ENCODE measurements at places on chromosomes 2 and 18. TPM values are rescaled to one million over a fixed set of nuclear protein-coding genes. Genes with fewer than 3 reads are reported as not detected.

DNA sequence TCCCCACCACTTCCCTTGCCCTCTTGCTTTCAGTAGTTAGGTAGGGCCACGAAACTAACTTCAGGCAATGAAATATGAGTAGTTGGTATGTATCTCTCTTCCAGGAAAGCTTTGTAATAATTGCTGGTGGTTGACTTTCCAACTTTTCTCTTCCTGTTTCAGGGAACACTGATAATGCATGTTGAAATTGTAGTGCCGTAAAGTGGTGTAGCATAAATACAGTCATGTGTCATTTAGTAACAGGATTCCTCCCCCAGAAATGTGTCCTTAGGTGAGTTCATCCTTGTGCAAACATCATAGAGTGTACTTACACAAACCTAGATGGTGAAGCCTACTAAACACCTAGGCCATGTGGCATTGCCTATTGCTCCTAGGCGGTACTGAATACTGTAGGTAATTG lies 429.2 kb downstream of the PID1 start:
- no peak for DNase-seq

DNA sequence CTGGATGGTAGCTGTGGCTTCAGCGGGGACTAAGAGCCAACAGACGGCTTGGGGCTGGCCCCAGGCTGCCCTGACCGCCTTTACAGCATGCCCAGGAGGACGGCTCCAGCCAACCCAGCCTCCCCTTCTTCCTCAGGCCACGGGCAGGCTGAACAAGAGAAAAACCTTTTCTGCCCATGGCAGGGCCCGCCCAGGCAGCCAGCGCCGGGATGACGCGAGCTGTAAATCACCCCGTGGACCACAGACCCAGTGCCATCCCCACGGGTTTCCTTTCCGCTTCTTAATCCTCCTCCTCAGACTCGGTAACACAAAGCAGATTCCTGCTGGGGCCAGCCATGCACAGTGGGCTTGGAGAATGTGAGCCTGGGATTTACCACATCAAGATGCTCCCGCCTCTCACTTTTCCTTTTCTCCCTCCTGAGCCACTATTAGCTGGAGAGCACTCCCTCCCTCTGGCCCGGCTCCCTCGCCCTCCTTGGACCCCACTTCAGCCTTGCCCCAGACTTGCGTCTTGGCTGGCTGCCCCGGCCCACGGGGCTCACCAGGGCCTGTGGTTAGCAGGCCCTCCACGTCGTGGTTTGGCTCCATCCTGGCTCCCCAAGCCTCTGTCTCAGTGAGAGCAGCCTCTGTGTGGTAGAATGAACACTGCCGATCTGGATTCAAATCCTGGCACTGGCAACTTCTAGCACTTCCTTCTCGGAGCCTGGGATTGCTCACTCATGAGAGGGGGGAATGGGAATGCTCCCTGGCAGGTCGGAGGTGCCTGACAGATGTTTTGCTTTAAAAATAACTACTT lies 31.4 kb downstream of the ATOH8 start:
- peak; percentile 23 for DNase-seq

- no peak for DNase-seq
Observed at GRCh38 chr2:88198308-88198707, 28.2 kb downstream of the THNSL2 start.

DNA sequence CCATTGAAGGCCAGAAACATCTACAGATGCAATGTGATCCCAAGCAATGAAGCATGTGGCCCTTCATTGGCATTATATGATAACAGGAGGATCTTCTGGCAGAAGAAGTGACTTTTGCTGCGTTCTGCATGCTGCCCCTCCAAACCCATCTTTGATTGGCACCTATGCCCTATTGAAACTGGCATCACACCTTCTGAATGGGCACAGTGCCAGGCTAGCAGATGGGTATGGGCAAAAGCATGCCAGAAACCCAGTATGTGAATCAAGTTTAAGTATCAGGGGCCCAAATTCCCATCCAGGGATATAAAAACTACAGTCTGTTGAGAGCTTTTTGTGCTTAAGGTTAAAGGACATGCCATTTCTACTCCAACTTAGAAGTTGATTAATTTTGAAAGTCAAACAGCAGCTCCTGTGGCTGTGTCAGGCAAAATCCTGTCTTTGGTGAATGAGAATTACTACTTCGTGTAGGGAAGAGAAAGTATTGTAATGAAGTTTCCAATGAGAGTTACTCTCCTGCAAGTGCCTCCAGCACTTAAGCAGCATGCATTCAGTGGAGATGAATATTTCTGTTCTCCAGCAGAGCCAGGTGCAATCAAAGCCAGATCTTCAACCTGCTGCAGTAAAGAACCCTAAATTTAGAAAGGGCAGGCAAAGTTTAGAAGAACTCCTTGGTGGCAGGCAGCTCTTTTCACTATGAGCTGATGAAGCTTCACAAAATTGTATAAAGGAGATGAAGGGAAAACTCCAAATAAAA lies 8.6 kb downstream of the VRK2 start:
- no peak for DNase-seq

- no peak for DNase-seq
Observed at GRCh38 chr2:152402780-152403759, 68.1 kb downstream of the FMNL2 start.

GRCh38 chr18:45775241-45775676 lies 50.2 kb upstream of the SIGLEC15 start:
- peak; percentile 63 for DNase-seq

UGT1A4 gene
- not detected for polyA plus RNA-seq

Measured in IMR-90 (cell line).